GM23338 (cell line): ENCODE measurements at places on chromosomes 12 and 14. TPM values are rescaled to one million over a fixed set of nuclear protein-coding genes. Genes with fewer than 3 reads are reported as not detected.
A peak's percentile ranks its signal among the peaks of the same experiment; 100 is the strongest.

- DNase-seq: no peak
- H3K4me3 ChIP-seq: no peak overlapping the region
- H3K27ac ChIP-seq: 0 out of 2 replicates have a peak overlapping the region, but pooled peaks have one; percentile 8
- H3K27me3 ChIP-seq: no peaks in the 10 kb centered on the region
- H3K4me1 ChIP-seq: peaks cover 37% of the 10 kb centered on the region
Measured at GRCh38 chr12:101567918-101568317, 26.9 kb upstream of the MYBPC1 start.

GRCh38 chr14:80850197-80850814, 91.2 kb downstream of the CEP128 start:
- H3K4me1 ChIP-seq: no peaks in the 10 kb centered on the region
- no peaks in the 10 kb centered on the region for H3K36me3 ChIP-seq
- no peak overlapping the region for H3K27ac ChIP-seq
- H3K27me3 ChIP-seq: no peaks in the 10 kb centered on the region
- peak; percentile 54 for DNase-seq
- H3K4me3 ChIP-seq: no peak overlapping the region

- no peak overlapping the region for H3K4me3 ChIP-seq
- no peak for DNase-seq
- peaks cover 14% of the 10 kb centered on the region for H3K4me1 ChIP-seq
- no peak overlapping the region for H3K27ac ChIP-seq
- no peaks in the 10 kb centered on the region for H3K36me3 ChIP-seq
Measured at GRCh38 chr14:61153914-61154545, 127.1 kb downstream of the TMEM30B start.

DNA sequence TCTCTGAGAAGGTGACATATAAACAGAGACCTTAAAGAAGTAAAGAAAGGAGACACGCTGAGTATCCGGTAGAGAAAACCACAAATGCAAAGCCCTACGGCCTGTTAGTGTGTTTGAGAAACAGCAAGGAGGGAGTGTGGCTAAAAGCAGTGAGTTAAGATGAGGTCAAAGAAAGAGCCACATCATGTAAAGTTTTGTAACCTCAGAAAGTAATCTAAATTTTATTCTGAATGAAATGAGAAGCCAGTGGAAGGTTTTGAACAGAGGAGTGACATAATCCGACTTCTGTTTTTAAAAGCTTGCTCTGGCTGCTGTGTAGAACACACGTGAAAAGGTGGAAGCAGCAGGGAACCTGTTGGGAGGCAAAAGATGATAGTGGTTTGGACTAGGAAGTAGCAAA, 32.6 kb downstream of the PPP2R5E start:
- 0 out of 2 replicates have a peak, but pooled peaks cover 3% of the 10 kb centered on the region for H3K36me3 ChIP-seq
- DNase-seq: no peak
- H3K27me3 ChIP-seq: no peaks in the 10 kb centered on the region
- no peak overlapping the region for H3K4me3 ChIP-seq
- no peak overlapping the region for H3K27ac ChIP-seq
- peaks cover 23% of the 10 kb centered on the region for H3K4me1 ChIP-seq

RASSF3 gene
- total RNA-seq: 39.6 and 48.1 TPM in 2 replicates

PLEKHD1 gene
- total RNA-seq: 0.28 and 0.35 TPM in 2 replicates

TAS2R13 gene
- 3.6 and 6.1 TPM in 2 replicates for total RNA-seq
